ENCODE measurements at places on chromosomes 7 and 10. TPM values are rescaled to one million over a fixed set of nuclear protein-coding genes. Genes with fewer than 3 reads are reported as not detected.

The IGFBP3 gene
- 223 TPM for total RNA-seq

- no peak for DNase-seq
Measured at GRCh38 chr7:47478017-47478344, 103.9 kb downstream of the TNS3 start.

The VGF gene
- total RNA-seq, result 0.22 TPM

DNA sequence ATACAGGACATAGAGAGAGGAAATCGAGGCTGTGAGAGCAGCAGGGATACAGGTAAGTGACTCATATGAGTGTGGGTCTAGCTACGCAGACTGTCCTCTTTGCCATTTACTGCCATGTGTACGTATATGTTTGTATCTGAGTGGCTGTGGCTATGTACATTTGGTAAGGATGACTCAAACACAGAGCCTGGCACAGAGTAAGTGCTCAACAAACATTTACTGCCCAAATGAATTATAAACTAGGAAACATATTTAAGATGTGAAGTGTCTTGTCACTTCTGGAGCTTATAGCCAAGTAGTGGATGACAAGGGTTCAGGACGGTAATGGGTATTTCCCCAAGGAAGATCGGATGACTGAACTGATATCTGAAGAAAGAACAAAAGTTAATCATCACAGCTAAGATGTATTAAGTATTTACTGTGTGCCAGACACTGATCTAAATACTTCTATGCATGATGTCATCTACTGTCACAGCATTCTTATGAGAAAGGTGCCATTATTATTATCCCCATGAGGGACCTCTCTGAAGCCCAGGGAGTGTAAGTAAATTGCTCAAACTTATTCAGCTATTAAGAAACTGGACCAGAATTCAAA, 6.0 kb downstream of the MRPL43 start:
- DNase-seq, result no peak

DNA sequence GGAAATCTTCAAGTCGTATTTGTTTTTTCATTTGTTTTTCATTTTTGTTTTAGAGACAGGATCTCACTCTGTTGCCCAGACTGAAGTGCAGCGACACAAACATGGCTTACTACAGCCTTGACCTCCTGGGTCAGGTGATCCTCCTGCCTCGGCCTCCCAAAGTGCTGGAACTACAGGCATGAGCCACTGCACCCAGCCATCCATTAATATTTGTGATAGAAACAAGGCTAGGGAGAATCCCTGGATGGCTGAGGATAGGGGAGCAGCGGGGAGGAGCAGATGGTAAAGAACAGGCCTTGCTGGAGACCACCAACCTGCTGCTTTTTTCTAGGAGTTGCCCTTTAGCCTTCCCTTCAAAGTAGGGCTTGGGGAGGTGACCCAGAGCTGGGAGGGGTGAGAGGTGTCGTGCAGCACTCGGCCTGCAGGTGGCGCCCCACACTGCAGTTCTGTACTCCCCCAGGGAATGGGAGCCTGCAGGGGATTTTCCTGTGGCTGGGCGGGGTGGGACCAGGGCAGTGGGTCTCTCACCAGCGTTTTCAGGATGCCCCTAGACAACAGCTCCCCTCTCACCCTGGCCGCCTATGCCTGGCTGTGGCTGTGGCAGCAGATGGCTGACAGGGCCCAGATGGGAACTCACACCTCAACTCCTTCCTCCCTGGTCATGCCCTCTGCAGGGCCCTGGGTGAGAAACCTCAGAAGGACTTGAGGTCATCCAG, 12.6 kb upstream of the CDH23 start:
- no peak for DNase-seq

DNA sequence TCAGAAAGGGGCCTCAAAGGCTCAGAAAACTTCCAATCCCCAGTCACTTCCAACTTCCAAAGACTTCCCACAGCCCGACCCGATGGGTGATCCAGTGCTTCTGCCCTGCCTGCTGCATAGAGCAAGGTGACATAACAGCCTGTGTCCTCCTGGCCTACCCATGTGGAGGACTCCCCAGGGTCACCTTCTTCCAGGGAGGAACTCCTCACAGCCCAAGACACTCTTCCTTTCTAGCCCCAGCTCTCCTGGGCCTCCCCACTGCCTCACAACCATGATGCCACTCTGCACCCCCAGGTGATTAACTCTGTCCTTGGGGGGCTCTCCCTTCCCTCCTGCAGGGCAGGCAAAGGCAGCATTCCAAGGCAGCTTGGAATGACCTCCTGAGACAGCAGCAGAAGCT, 158.4 kb upstream of the PDE1C start:
- DNase-seq, result no peak

DNA sequence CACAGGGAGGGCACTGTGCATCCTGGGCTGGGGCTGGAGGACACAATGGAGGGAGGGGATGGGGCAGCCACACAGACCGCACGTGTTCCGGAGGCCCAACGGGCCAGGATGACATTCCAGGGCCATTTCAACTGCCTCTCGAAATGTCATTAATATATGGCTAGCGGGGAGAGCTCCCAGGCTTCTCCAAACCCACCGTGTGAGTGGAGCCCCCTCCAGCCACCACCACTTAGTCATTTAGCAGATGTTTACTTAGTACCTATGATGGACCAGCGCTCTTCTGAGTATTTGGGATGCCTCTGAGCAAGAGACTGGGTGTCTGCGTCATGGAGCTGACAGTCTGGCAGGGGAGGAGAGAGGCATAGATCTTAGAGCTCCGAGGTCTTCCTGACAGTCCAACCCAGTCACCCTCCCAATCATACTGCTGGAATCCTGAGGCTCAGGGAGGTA, 107.3 kb downstream of the ZMIZ1 start:
- DNase-seq, result no peak

DNA sequence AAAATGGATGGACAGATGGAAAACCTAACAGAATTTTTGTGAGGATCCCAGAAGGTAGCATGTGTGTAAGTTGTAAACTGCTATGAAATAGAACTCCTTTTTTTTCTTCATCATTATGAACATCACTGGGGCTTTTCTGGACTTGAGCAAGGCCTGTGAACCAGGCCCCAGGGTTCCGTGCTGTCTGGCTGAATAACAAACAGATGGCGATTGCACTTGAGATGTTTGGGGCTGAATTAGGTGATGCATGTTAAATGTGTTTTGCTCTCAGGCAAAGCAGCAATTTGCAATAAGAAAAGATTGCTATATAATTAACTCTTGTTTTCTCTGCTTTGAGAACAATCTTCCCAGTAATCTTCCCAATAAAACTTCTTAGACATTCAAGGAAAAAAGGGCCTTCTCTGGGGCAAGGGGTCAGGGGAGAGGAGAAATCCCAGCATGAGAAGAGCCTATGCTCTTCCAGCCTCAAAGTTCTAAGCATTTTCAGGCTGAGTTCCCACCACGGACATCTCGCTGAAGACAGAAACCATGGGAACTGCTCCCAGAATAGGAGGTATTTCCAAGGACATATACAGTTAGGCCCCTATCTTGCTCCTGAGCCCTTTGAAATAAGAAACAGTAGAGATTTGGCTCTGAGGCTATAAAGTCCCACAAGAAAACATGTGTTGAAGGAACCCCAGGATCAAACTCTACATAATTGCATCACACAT, 98.7 kb downstream of the ITIH5 start:
- no peak for DNase-seq

The ATOH7 gene
- not detected for total RNA-seq

- DNase-seq, result no peak
Measured at GRCh38 chr7:106375499-106375898, 90.7 kb upstream of the NAMPT start.

DNA sequence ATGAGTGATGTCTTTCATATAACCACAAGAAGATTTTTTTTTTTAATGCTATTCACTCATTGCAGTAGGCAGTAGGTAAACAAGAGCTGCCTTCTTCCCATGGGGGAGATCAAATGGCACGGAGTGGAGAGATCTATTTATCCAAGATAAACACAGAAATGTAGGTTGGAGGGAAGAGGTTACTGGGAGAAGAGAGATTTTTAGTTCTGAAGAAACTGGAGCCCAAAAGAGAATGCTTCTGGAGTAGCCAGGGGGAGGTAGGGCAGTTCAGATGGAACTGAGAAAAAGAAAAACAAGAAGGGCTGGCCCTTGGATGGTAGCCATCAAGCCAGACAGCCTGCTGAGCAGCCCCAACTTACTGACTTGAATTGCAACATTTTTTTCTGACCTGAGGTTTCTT, 270.1 kb upstream of the TPK1 start:
- DNase-seq, result no peak

DNA sequence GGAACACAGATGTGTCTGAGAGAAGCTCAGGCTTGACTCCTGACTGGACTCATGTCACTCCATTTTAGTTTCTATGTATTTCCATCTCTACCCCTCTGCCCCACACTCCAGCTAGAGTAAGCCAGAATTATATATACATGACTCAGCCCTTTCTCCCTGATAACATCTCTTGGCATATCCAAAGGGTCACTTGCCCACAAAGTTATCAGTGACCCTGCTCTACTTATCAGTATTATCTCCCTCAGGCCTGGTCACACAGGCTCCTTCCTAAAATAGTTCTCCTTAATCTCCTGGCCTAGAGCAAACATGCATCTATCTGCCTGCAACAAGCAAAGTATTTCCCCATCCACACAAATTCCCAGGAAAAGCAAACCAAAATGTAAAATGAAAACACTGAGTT, 598.3 kb downstream of the SUGCT start:
- DNase-seq, result no peak

DNA sequence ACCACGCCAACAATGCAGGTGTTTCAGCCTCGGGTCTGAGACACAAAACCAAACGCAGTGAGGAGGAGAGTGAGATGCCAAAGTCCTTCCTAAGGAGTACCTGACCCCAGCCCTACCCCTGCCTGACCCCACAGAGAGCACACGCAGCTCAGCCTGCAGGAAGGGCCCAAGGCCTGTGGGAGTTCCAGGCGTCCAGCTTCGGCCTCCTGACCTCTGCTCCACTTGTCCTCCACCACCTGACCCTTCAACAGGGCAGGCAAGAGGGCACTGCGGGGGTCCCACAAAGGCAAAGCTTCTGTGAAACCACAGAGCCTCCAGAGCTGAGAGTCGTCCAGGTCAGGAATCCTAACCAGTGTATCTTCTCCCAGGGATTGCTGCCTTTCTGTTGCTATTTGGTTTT, 122.0 kb upstream of the PPP2R2D start:
- no peak for DNase-seq

DNA sequence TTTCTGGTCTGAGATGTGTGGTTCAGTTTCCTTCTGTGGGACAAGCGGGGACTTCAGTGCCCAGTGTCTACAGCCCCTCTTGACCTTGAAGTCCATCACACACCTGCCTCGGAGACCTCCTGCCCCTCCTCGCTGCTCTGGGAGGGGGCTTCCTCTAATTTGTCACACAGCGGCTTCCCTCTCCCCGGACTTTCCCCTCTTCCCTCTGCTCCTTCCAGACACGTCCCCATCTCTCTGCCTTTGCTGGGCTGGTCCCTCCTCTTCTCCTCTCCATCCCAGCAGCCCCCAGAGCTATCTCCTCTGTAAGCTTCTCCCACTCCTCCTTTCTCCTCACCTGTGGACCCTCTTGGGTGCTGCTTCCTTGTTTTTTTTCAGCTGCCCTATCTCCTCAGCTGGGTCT, 122.2 kb upstream of the SORCS3 start:
- peak; percentile 82 for DNase-seq

The PDE6C gene
- total RNA-seq, result not detected

GRCh38 chr10:122461367-122461728, at the start of gene HTRA1:
Gene HTRA1, plus strand, starts transcription at chr10:122461553. Its CDS starts 100 bp downstream, at chr10:122461653.
- DNase-seq, result peak; percentile 92

The CPVL gene
- total RNA-seq, result 49.8 TPM

DNA sequence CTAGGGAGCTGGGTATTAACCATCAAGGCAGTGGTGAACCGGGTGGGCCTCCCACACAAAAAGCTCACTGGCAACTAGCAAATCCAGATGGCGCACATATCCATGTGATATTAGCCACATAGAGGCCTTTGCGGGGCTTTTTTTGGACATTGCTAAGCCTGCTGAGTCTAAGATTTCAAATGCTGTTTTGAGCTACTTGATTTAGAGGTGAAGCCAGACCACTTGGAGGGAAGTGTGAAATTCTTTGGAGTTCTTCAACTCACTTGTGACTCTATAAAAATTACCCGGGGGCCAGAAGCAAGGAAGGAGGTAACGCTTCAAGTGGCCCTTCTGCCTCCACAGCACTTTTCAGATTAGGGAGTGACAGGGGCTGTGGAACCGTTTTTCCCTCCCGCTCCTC, 619.8 kb upstream of the GALNT17 start:
- no peak for DNase-seq

The SLC16A12 gene
- total RNA-seq, result 0.22 TPM

The ADD3 gene
- 89.6 TPM for total RNA-seq

DNA sequence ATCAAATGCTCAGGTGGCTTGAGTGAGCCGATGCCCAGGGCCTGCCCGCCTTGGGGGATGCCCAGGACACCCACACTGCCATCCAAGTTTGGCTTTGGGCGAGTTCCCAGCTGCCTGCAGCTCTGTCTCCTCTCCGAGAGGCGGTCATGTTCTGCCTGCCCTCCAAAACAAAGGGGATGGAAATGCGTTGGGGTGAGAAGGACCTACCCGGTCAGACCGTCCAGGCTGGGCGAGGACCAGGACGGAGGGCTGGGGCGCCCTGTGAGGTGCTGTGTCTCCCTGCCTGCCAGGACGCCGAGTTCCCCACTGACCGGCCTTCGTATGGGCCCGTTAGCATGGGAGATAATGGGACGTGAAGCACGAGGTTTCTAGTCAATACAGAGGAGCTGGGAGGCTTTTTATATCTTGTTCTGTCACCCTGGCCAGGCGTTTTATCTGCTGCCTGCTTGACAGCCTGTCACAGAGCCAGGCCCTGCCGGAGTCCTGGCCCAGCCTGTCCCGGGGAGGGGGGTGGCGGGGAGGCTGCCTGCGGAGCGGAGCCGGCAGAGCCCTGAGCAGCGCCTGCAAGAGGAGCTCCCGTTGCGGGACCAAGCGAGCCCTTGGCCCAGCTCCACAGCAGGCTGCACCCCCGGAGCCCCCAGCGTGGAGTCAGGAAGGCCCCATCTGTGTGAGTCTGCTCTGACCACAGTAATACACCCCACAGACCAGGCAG, 22.0 kb upstream of the ELFN1 start:
- no peak for DNase-seq

DNA sequence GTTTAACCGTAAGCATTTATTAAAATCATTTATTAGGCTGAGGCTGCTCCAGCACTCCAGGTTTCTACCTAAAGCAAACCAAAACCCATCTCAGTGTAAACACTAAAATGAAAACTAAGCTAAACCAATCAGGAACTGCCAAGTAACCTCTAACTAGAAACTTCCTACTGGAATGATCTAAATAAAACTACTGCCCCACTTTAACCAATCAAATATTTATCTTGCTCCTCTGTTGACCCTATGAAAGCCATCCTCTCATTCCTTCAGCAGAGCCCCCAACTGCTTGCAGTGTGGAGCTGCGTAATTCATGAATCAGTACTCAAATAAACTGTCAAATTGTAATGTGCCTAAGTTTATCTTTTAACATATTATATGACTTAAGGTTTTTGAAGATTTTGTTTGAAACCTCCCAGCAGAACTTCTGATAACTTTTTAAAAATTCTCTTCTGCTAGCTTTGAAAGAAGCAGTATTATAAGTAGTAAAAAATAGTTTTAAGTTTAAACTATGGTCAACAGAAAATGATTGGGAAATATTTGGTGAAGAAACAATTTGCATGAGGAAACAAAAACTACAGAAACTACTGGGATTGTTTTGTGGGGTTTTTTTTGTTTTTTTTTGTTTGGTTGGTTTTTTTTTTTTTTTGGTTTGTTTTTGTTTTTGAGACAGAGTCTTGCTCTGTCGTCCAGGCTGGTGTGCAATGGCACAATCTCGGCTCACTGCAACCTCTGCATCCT, 47.4 kb downstream of the GPR37 start:
- no peak for DNase-seq

Data from mesenteric fat pad (tissue), 1 donor.